Mammary epithelial cell (primary cell): ENCODE measurements at places on chromosomes 16 and 17. TPM values are rescaled to one million over a fixed set of nuclear protein-coding genes. Genes with fewer than 3 reads are reported as not detected.
A peak's percentile ranks its signal among the peaks of the same experiment; 100 is the strongest.

- DNase-seq: peak; percentile 66
These were observed 14.9 kb upstream of the MMD start for GRCh38 chr17:55436224-55437158.

DNA sequence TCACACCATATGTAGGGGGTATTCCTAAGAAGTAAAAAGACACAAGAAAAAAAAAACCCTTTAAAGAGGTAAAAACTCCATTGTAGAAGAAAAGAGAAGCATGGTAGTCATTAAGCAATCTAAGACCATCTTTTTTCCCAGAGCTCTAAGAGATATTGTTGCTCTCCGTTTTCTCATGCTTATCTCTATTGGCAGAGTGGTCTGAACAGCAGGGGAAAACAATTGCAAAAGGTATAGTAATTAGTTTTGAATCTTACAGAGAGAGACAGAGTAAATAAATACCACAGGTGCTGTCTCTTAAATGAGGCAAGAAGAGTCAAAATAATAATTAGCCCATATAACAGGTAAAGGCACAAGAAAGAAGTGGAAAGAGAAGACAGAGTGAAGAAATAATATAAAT, 821.4 kb upstream of the CA10 start:
- no peak for DNase-seq

DNA sequence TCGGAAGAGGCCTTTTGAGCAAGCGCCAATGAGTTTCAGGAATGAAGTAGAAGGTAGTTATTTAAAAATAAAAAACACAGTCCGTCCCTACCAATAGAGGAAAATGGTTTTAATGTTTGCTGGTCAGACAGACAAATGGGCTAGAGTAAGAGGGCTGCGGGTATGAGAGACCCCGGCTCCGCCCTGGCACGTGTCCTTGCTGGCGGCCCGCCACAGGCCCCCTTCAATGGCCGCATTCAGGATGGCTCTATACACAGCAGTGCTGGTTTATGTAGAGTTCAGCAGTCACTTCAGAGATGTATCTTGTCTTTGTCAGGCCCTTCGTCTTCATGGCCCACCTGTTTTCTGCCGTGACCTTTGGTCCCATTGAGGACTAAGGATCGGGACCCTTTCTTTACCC, 87.3 kb downstream of the CRISPLD2 start:
- DNase-seq: no peak

DNA sequence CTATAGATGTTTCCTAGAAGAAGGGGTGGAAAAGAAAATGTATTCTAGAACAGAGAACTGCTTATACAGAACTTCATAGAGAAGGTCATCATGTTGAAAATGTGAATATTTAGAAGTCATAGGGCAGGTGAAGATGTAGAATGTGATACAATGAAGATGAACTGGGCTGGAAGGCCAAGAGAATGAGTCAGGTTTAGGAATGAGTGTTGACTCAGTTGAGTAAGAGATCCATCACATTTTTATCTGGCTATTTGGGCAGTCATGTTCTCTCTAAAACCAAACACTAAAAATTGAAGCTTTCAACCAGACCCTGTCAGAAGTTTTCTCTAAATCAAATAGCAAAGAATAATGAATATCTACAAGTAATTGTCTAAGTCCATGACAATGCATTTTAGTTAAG, 660.5 kb downstream of the KCNJ2 start:
- no peak for DNase-seq

DNA sequence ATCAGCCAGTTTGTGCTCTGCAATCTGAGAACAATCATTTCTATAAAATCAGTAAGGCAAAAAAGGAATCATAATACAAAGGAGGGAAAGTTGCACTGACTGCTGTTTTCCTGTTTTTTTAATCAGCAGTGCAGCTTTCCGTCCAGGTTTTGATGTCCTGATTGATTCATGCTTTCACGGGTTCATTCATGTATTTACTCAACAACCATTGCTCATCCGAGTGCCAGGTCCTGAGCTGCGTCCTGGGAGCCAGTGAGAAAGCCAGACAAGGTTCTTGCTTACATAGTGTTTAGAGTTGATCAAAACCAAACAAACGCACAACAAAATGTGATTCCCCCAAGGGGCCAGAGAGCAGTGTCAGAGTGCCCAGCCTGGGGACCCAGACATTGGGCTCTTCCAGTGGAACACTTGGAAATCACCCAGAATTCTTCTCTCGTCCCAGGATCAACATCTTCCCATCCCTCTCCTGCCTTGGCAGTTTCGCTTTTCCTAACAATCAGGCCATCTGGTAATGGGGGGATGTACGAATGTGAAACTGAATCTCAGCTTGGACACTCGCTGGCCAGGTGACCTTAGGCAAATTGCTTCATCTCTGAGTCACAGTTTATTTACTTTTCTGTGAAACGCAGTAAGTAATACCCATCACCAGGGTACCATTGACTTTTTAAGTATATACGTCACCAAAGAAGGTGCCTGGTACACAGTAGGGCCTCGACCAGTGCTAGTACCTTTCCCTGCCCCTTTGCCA, 13.3 kb upstream of the C1QL1 start:
- peak; percentile 53 for DNase-seq

- DNase-seq: no peak
These were observed 71.8 kb downstream of the CACNG1 start for GRCh38 chr17:67116045-67116575.

- DNase-seq: no peak
These were observed 277.0 kb upstream of the PSMD7 start for GRCh38 chr16:74019612-74020011.

Gene EME1
- polyA plus RNA-seq: 9.2 TPM

Gene AOC2
- 0.57 TPM for polyA plus RNA-seq

Gene MT4
- not detected for polyA plus RNA-seq
